ENCODE measurements at places on chromosomes 3 and 15.

DNA sequence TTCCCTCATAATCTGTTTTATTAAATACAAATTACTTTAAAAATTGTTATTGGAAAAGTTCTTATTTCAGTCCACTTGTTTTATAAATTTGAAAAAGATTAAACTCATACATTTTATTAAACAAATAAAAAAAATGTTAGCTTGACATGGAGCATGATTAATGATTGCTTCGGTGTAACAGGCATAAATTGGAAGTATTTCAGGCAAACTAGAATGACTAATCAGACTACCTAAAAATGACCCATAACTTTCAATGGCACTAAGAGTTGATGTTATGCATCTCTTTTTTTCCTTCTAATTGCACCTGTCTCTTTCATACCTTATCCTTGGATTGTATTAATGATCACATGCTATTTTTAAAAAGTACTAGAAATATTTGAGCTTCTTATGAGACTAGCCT is 343.3 kb downstream of the ZNF385D start:
- DNase-seq: no peak

- DNase-seq: no peak
Measured at GRCh38 chr3:100833483-100833882, 124.2 kb downstream of the TFG start.

GRCh38 chr3:184637705-184638104 is 74.2 kb downstream of the MAGEF1 start:
- DNase-seq: no peak

DNA sequence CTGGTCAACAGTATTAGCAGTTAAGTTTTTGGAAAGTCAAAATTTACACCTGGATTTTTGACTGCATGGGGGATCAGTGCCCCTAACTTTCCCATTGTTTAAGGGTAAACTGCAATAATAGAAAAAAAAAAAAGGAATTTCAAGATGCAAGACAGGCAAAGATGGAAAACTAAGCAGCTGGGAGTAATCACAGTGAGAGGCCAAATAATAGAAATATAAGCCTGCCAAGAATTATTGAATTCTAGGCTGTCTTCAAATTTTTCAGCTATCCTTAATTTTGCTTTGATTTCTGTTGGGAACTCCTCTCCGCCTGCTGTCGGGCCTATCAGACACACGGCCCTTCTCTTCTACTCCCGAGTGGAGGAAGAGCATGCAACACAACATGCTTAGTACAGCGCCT is 215.5 kb upstream of the LMCD1 start:
- no peak for DNase-seq

DNA sequence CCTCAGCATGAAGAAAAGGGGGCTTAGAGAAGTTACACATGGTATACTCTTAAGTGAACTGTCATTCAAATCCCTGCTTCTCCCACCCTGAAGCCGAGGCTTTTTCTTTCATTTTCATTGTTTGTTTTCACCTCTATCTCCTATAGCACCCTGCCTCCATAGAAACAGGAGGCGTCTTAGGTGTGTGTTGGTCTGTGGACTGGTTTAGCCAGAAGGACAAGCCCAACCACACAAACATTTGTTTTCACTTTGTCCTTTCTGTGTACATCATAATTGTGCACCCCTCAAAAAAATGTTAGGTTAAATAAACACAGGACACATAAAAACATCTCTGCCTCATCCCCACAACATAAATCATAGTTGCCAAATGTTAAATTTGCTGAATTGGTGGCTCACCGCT is 73.3 kb upstream of the UBE2E2 start:
- DNase-seq: no peak

- no peak for DNase-seq
Measured at GRCh38 chr15:77502379-77503095, 81.8 kb downstream of the HMG20A start.

DNA sequence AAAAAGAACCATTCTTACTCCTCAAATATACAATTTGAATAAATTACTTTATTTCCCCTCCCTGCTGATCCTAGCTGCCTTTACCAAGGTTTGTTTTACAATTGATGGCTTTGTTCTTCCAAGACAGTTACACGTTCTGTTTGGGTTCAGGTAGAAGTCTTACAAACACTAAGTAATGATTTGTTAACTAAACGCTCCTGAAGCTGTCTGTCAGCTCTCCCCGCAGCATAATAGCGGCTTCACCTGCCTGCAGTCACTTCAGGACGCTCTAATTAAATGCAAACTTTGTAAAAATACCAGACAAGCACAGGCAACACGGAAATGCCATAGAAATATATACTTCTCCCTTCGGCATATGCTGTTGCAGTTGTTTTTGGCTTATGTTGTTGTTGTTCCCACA is 176.4 kb upstream of the MDFIC2 start:
- no peak for DNase-seq

DNA sequence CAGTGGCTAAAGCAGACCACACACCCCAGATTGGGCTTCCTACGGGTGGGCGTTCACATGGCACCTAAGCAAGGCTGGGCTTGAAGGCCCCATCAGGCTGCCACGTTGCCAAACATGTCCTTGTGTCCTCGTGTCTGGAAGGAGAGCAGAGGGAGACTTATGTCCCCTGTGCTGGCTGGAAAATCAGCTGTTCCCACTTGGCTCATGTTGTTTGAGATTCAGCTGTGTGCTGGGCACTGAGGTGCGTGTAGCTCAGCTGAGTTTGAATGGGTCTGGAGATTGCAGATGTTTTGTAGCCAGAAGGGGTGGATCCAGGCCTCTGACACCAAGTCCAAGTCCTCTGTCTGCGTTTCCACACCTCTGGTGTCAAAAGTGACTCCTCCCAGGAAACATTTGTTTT is 34.6 kb downstream of the RLBP1 start:
- DNase-seq: no peak

DNA sequence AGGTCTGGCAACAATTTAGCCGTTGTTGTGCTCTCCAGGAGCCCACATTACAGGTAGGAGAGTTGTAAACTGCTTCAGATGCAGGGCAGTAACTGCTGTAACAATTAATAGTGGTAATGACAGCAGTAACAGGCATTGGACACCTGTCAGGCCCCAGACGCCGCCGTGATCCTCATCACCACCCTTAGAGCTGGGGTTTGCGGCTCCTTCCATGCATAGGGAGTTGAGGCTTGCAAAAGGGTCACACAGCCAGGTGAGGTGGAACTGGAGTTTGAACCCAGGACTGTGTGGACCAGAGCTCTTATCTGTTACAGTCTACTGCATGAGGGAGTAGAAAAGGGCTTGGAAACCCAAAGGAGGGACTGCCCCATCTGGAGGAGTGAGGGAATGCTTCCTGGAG is 26.8 kb upstream of the NR2C2 start:
- DNase-seq: no peak

DNA sequence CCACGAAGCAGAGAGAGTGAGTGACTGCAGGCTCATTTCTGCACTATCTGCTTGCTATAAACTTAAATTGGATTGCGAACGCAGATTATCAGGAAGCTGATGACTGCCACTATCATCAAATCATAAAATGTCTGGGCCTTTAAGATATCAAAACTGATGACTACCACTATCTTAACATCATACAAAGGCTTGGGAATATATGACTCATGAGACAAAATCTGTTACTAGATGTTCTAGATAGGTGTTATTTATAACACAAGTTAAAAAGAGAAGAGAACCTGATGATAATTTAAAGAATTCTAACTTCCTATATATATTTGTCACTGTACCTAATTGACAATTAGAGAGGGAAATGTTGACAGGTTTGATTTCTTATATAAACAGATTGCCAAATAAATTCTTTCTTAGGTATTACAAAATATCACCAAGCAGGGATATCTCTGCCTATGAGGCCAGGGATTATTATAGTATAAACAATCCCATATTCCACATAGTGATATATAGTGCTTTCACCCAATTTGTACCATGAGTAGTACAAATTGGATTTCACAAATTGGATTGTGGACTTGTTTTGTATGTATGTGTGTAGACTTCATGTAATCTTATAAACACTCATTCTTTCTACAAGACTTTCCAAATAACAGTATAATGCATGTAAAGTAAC is 1157.2 kb downstream of the ROBO1 start:
- no peak for DNase-seq

- DNase-seq: no peak
Measured at GRCh38 chr3:14810070-14810791, 8.5 kb upstream of the FGD5 start.

DNA sequence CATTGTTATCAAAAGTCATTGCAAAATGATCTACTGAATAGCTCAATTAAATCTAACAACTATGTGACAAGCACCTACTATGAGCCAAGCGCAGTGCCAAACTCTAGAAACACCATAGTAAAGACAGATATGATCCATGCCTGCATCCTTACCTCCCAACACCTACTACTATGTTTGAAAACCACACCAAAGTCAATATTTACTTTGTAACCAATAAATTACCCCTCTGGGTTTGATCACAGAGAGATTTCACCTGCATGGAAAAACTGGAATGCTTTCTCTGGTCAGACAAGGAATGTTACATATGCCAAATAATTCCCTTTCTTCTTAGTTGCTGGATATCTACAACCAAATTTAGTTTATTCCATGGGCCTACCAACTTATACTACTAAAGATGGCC is 422.2 kb downstream of the FHIT start:
- no peak for DNase-seq

GRCh38 chr15:76553102-76553501 is 216.5 kb downstream of the ISL2 start:
- no peak for DNase-seq

GRCh38 chr3:178291574-178292370 is 244.5 kb upstream of the KCNMB2 start:
- DNase-seq: no peak

- no peak for DNase-seq
Measured at GRCh38 chr3:28576614-28577200, 228.1 kb upstream of the AZI2 start.

- DNase-seq: no peak
Measured at GRCh38 chr3:186896875-186897274, 33.5 kb upstream of the ST6GAL1 start.

DNA sequence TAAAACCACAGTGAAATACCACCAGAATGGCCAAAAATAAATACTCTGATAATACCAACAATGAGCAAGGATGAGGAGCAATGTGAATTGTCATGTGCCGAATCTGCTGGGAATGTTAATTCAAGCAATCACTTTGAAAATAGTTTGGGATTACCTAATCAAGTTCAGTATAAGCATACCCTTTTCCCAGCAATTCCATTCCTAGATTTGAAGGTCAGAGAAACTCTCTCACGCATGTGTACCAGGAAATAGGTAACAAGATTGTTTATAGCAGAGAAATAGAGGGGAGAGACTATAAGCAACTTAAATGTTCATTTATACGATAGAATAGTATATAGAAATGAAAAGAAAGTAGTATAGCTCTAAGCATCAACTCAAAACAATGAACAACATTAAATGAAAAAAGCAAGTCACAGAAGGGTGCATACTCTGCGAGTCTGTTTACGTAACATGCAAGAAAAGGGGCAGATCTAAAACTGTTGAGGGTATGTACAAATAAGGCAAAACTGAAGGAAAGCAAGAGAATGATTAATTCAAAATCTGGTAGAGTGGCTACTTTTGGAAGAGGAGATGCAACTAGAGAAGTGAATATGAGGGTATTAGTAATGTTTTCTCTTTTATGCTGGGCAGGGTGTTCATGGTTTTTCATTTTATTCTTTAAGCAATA is 27.4 kb downstream of the TMOD3 start:
- DNase-seq: no peak

GRCh38 chr15:45594319-45594718 is 7.1 kb downstream of the BLOC1S6 start:
- DNase-seq: no peak

GRCh38 chr15:78149805-78150751 is 916 bp downstream of the IDH3A start:
- no peak for DNase-seq

- no peak for DNase-seq
Measured at GRCh38 chr15:31269816-31270575, 56.6 kb upstream of the KLF13 start.

- no peak for DNase-seq
Measured at GRCh38 chr3:186476541-186476940, 67.6 kb downstream of the CRYGS start.

DNA sequence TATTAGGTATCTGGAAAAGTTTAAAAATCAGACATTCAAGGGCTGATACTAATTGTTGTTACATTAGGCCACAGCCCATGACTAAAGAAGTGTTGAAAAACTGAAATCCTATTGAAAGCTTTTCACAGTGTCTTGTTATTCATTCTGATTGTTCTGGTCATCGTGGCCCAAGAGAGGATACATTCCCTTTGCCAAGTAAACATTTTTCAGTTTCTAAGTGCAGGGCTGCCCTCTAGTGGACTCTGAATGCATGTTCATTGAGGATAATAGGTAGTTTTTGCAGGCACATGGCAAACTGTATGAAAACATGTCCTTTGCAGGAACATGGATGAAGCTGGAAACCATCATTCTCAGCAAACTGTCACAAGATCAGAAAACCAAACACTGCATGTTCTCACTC is 181.1 kb downstream of the MYRIP start:
- no peak for DNase-seq

- DNase-seq: no peak
Measured at GRCh38 chr3:46359733-46360493, 6.0 kb downstream of the CCR2 start.

DNA sequence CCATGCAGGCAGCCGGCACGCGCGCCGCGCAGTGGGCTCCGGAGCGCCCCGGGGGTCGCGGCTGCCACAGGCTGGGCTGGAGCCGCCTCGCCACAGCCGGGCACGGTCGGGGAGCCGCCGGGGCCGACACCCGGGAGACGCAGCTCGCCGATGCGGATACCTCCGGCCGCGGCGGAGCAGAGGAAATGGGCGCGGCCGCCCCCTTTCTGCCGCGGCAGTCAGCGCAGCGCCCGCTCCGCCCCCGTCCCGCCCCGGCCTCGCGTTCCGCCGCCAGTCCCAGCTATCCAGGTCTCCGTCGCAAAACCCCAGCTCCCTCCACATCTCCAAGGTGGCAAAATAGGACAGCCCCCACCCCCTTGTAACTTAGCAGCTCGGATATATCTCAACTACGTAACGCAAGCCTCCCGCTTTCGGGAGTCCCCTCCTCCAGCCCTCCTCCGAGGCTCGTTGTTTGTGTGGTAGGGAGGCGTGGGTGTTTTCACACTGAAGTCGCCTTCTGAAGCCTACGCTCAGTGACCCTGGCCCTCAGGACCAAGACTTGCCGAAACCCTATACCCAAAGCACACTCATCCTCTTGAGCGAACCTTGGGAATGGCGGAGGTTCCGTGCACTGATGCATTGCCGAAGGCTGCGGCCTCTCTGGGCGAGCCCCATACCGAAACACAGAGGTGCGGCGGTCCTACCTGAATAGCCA is at the start of gene SH3BP5:
Gene SH3BP5, minus strand, starts transcription at position 182 of the 694 bp plus-strand sequence. Its CDS starts 178 bp downstream, at position 4.
- peak; percentile 87 for DNase-seq

DNA sequence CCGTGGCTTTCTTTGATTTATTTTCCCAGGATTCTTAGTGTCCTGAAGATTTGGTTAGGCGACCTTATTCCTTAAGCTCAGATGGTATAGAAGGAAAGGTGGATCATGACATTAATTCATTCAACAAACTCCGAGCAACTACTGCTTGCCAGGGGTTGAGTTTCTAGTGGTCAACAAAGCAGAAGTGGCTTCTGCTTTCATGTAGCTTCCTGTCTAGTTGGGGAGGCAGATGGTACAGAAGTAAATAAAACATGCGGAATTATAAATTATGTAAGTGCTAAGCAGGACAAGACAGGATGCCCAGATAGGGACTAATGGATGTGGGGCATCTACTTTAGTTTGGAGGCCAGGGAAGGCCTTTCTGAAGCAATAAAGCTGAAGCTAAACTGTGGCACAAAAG is 15.6 kb downstream of the EEFSEC start:
- DNase-seq: no peak
